ENCODE measurements at places on chromosomes 5 and 9.

- no peak for DNase-seq
Measured at GRCh38 chr5:173229966-173230689, 4.9 kb downstream of the NKX2-5 start.

DNA sequence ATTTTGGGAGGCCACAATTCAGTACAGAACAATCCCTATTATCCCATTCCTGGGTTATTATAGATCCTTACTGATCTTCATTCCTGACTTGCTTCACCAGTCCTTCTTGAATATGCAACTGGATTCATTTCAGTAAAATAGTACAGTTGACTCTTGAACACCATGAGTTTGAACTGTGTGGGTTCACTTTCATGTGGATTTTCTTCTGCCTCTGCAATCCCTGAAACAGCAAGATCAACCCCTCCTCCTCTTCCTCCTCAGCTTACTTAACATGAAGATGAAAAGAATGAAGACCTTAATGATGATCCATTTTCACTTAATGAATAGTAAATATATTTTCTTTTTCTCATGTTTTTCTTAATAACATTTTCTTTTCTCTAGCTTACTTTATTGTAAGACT, 8.3 kb upstream of the PDE8B start:
- no peak for DNase-seq

- no peak for DNase-seq
Measured at GRCh38 chr9:127897193-127897692, 2.2 kb downstream of the ST6GALNAC6 start.

DNA sequence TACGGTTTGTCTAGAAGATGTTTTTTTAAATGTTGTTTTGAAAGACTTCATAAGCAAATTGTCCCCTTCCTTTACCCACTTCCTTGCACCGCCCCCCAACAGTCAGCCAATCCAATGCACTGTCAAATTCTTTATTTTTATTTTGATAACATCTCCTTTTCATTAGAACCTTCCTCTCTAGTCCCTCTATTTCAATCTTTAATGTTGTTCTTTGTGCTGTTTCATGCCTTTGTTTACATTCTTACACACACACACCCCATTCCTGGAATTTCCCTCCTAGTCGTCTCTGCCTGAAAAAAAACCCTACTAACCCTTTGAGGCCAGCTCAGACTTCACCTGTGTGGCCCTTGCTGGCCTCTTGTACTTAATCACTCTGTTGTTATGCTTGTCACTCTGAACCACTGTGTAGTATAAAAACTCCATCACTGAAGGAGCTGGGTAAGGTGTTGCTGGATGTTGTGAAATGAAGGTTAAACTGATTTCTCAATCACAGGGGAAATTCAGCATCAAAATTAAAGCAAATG, 133.4 kb downstream of the UGCG start:
- DNase-seq: no peak

DNA sequence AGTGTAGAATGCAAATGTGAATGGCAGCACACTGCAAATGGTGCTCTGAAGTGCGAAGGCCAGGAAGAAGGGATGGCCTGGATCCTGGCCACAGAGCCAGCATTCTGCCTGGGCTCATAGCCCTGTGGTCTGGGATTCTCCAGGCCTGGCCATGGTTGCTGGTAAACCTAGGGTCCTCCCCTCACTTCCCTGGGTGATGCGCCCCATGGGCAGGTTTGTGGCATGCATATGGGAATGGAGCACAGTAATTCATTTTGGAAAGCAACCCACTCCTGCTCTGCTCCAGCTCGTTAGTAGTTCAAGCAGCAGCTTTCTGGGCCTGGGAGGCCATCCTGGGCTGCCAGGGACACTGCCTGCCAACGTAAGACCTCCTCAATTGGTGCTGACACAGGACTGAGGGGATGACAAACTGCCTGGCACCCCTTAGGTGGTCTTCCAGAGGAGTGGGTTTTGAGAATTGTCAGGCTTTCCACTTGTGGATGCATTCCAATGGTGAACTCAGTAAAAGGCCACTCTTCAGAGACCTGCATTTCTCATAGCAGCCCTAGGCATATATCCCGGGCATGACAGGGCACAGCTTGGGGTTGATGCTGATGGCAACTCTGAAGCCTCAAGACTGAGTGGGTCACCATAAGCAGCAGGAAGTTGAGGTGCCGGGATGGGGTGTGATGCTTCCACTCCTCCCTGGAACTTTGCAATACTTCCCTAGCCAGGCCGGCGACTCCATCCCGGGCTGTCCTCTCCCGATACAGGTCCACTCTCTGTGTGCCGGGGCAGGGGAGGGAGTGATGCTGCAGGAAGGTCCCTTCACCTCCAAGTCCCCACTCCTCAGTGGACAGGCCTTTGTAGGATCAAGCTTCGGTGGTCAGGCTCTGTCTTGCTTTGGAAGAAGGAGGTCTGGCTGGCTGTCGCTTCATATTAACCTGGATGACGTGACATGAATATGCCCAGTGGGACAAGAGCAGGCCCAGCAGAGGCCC, 1.2 kb upstream of the SLC25A48 start:
- no peak for DNase-seq

DNA sequence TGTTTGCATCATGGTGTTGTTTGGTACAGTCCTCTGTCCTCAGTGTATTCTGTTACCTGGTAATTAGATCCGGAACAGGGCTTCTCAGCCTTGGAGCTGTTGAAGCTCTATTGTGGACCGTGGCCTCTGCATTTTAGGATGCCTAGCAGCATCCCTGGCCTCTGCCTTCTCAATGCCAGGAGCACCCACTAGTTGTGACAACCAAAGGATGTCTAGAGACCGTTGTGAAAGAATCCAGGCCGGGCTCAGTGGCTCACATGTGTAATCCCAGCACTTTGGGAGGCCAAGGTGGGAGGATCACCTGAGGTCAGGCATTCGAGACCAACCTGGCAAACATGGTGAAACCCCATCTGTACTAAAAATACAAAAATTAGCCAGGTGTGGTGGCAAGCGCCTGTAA, 159.6 kb downstream of the CACNA1B start:
- DNase-seq: no peak

GRCh38 chr9:118674942-118675341, 694.3 kb downstream of the BRINP1 start:
- no peak for DNase-seq

DNA sequence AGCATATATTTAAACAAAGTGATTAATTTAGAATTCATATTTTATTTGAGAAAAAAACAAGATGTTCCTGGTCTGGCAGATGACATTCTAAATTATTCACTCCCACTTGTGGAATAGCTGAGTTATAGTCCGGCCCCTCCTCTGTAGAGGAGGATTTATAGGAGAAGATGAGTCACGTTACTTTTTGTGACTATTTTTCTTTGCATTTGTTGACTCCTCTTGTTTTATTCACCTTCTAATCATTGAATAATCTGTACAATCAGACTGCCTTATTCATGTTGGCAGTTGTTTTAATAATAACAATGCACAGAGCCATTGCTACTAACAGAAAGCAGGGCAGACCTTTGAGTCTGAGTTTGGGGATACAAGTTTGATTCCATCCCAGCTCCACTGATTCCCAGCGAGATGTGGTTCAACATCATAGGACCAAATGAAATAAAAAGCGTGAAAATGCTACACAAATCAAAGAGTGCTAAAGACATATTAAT, 23.2 kb downstream of the DOCK8 start:
- DNase-seq: no peak

GRCh38 chr9:136539427-136540421, 6.1 kb downstream of the NOTCH1 start:
- peak; percentile 77 for DNase-seq

- DNase-seq: no peak
Measured at GRCh38 chr9:88716596-88717290, 181.8 kb downstream of the NXNL2 start.

GRCh38 chr9:37880916-37881479, 22.9 kb downstream of the SLC25A51 start:
- DNase-seq: no peak

GRCh38 chr5:9878206-9878605, 248.1 kb upstream of the TAS2R1 start:
- DNase-seq: no peak

DNA sequence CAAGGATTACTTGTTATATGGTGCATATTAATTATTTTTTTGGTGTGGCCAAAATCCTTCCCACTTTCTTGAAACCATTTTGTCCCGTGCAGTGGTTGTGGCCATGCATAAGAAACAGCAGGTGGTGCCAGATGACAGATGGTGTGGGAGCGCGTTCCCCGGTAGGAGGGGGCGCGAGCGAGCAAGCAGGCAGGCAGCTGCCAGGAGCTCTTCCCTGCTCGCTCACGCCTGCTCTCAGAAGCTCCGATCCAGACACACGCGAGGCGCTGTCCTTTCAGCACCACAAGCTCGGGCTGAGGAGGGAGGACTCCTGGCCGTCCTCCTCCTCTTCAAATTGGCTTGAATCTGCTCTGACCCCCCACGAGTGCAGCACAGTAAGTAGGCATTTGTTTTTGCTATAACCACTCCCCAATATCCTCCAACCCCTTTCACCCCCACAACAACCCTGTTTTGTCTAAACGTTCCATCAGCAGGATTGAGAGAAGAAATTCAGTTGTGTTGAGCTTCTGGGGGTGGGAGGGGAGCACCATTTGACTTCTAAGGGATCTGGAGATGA, at the start of gene NSG2:
Gene NSG2 (plus strand): TSS at position 237 of the 556 bp plus-strand sequence. CDS start 1,050 bp downstream, outside the sequence.
- DNase-seq: no peak

DNA sequence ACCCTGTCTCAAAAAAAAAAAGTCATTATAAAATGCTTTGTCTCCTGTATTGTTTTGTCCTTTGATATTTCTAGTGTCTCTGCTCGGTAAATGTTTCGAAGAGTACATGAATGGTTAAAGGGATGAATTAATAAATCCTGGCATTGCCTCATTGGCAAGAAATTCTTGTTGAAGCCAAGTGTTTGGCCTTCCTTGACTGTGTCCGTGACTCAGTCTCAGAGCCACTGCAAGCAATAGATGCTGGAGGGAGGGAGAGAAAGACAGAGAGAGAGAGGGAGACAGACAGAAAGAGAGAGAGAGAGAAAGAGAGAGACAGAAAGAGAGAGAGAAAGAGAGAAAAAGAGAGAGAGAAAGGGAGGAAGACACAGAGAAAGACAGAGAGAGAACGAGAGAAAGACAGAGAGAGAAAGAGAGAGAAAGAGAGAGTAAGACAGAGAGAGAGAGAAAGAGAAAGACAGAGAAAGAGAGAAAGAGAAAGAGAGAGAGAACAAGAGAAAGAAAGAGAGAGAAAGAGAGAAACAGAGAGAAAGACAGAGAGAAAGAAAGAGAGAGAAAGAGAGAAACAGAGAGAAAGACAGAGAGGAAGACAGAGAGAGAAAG, 72.5 kb upstream of the RXRA start:
- DNase-seq: no peak

GRCh38 chr5:122351416-122352157, 39.5 kb downstream of the SNCAIP start:
- no peak for DNase-seq

DNA sequence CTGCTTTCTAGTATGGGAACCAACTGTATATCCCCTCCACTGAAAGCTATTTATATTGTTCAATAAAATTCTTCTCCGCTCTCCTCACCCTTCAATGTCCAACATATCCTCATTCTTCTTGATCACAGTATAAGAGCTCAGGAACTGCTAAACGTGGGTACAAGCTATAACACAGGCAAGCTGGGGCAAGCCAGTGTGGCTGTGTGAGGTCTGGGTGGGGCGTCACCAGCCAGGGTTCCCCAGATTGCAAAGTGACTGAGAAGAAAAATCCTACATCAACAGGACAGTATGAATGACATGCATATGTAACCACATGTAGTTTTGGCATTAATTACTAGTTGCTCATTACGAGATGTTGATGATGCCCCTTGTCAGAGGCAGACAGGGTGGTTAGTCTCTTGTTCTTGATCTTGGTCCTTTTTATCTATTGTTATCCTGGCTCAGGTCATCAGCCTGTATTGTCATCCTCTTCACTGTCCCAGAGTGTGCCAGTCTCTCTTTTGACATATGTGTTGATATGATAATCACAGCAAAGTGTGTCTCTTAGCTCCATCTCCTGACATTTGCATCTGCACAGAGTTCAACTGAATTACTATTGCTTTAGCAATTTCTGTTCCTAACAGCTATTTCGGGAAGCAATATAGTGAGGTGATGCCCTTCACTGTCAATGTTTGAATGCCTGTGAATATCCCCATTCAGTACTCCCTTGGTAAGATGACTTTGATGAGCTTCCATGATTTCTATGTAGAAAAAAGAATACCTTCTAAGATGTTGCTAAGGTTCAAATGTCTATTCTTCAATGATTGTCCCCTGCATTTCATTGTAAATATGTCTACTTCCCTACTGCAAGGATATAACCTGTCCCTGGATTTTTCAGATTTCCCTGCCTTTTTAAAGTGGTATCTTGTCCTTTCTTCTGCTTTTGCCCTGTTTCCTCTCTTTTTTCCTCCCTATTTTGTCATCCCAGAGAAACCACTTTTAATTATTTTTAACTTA, 140.3 kb downstream of the MAT2B start:
- no peak for DNase-seq

DNA sequence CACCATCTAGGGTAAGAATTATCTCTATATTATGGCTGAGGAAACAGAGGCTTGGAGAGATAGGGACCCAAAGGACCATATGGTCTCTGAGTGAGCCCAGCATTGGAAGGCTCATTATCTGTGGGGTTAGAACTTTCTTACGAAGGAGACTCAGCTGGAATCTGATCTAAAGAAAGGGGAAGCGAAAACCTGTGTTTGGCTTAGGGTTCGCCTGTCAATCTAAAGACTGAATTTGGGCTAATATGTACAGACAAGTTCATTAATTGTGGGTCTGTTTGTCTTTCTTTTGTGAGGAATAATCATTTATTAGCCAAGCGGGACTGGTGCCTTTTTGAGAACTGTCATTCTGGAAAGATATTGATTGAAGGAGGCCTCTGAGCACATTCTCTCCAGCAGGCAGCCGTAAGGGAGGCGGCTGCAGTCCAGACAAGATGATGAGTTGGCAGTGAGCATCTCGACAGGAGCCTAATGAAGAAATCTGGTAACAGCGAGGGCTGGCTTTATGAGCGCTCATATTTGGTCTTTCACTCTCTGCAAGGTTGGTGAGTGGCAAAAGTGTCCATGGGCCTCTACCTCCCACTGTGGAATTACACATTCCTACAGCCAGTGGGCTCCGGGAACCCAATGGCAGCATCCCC, 104.2 kb upstream of the GPR151 start:
- DNase-seq: no peak

GRCh38 chr9:29211580-29212396, 1638.5 kb upstream of the C9orf72 start:
- DNase-seq: no peak

DNA sequence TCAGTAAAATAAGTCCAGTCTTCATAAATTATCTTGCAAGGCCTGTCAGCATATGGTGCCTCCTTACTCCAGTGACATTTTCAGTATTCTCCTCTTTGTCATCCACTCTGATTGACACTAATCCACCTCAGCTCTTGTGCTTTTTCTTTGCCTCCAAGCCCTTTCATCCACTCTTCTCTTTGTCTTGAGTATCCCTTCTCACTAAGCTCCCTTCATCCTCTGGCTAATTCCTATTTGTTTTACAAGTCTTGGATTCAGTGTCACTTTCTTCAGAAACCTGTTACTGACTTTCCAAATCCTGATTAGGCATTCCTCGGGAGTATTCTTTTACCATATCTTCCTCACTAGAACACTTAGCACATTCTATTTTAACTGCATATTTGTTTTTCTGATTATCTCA, 100.6 kb upstream of the VCAN start:
- no peak for DNase-seq

GRCh38 chr5:139854029-139854605, 58.5 kb downstream of the PSD2 start:
- no peak for DNase-seq
